Retina (tissue), 1 donor: ENCODE measurements at places on chromosomes 7 and 10.

- no peak for DNase-seq
Observed at GRCh38 chr7:12731214-12731656, 43.8 kb downstream of the ARL4A start.

- no peak for DNase-seq
Observed at GRCh38 chr7:100706672-100707311, 871 bp downstream of the POP7 start.

DNA sequence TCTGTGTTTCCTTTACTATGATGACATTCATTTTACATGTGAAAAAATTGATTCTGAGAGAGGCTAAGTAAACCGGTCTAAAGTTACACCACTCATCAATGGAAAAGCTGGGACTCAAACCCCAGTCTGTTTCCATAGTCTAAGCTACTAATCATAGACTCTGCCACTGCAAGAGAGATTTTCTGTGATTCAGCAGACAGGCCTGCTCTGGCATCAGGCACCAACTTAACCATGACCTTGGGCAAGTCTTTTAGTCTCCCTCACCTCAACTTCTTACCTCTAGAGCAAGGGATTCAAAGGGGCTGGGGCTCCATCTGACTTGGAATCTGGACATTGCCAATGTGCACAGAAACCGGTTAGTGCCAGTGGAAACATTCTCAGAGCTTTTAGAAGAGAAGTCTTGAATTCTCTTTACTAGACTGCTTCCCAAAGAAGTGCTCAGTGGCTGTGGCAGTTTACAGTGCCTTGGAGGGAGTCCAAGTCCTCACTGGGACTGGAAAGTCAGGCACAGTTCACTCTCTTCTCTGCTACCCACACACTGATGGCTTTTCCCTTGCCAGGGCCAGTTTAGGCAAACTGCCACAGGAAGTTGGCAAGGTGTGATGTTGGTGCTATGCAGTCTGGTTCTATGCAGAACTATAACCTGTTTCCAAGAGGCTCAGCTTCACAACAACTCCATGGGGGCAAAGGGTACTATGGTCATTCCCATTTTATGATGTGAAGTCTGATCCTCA, 4.5 kb upstream of the BLNK start:
- DNase-seq, result no peak

- DNase-seq, result peak; percentile 50
Observed at GRCh38 chr10:133324198-133324792, 12.4 kb downstream of the CALY start.

GRCh38 chr7:21642422-21642821, 99.6 kb downstream of the DNAH11 start:
- DNase-seq, result peak; percentile 34

GRCh38 chr10:131556061-131556896, 244.8 kb upstream of the TCERG1L start:
- DNase-seq, result no peak

- DNase-seq, result peak; percentile 74
Observed at GRCh38 chr10:47300429-47300931, 483 bp downstream of the GDF10 start.

GRCh38 chr7:15778191-15778590, 91.7 kb upstream of the MEOX2 start:
- peak; percentile 21 for DNase-seq

GRCh38 chr7:73890555-73891147, 29.7 kb downstream of the TMEM270 start:
- DNase-seq, result no peak

DNA sequence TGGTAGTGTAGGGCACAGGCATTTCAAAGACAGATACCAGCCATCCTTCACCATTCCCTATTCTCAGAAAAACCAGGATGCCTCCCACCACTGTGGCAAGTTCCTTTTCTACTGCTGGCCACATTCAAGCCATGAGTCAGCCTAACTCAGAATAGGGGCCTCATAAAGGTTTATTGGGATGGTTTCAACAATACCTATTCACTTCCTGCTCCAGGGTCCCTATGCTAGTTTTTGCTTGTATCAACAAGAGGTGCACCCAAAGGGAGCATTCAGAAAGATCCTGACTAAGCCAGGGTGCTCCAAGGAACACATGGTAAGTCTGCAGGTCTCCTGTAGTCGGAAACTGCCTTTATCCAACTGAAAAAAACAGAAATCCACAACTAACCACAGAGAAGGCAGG, 76.9 kb upstream of the EGR2 start:
- DNase-seq, result no peak

DNA sequence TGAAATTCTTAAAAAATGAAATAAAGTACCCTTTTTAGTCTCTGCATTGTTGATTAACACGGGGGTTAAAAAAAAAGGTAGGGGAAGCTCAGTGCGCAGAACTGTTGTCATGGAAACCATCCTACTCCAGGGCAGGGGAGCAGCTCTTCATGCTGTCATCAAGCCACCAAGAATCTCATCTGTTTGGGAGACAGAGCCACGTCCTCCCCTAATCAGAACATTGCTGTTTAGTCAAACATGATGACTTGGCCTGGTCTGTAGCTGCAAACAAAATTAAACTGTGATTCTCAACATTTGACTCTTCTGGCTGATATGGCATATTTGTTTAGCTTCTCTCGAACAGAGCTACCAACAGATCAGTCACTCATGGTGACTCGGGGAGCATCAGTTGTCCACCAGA, 254.4 kb upstream of the KLF14 start:
- DNase-seq, result peak; percentile 39

- no peak for DNase-seq
Observed at GRCh38 chr7:43099750-43100149, 12.7 kb upstream of the HECW1 start.
